ENCODE measurements at places on chromosomes 4 and X.

DNA sequence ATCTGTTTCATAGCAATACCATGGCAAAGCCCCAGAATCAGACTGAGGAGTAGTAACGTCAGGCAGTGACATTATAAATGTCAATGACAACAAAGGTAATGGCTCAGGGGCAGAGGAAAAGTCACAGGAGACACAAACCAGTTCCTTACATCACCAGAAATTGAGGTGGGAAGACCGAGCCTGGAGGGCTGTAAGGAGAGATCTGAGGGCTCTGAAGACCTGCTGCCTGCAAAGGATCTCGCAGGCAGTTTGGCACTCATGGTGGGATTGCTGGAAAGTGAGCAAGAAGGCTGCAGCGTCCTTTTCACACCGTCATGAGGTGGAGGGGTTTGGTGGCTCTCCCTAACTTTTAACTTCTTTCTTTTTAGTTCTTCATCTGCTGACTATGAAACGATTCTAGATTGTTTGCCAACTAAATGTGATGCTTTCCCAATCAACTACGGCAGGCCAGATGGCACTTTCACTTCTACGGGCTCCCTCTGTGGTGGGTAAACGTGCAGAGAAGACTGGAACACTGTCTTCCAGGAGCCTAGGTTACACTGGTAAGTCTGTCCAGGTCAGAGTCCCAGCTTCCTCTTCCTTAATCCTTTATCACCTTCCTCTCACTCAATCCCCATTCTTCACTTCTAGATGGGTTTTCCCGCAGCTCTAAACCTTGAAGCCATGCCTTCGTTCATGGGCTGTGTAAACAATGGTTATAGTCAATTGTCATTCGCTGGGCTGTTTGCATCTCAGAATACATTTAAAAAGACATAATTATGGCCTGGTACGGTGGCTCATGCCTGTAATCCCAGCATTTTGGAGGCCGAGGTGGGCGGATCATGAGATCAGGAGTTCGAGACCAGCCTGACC, 58.2 kb downstream of the TBC1D9 start:
- DNase-seq: no peak

GRCh38 chr4:17066236-17066635, 167.8 kb upstream of the LDB2 start:
- no peak for DNase-seq

DNA sequence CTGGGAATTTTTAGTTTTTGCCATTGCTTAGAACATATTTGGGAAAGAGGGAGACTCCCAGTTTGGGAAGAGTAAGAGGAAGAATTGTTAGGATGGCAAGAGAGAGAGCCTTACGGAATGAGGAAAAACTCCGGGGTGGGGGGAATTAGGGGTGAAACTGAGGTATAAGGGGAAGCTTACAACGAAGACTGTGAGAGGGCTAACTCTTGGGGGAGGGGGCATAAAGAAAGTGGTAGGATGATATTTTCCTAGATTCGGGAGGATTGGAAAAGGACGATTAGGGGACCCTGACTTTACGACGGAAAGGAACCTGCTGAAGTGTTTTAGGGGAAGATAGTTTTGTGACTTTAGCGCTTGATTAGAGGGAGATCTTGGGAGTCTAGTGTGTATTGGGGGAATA, 86.2 kb upstream of the HPRT1 start:
- no peak for DNase-seq

GRCh38 chr4:23888421-23889319, 1.2 kb downstream of the PPARGC1A start:
- no peak for DNase-seq

GRCh38 chr4:138663883-138664282, 351.7 kb upstream of the NOCT start:
- no peak for DNase-seq

- DNase-seq: no peak
These were observed 75.6 kb downstream of the FHIP1A start for GRCh38 chr4:151484396-151485102.

GRCh38 chrX:3191201-3191600, 149.9 kb downstream of the ARSF start:
- no peak for DNase-seq

- DNase-seq: no peak
These were observed 8.8 kb downstream of the DOK7 start for GRCh38 chr4:3471886-3472285.

DNA sequence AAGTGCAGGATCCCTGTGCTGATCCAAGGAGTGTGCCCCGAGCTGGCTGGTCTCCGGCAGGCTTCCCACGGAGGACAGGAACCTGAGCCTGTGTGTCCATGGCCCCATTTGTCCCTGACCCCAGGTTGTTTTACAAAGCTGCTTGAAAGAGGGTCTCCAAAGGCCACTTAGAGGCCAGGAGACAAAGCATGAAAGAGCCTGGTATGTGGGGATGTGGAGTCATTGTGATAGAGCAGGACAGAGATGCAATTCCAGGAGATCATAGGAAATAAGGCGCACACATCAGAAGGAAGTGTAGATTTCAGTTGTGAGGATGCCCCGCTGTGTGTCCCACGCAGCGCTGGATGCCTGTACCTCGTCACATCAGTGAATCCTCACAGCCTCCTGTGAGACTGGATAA, 48.0 kb downstream of the TENM3 start:
- no peak for DNase-seq

GRCh38 chr4:150546286-150546685, 35.7 kb upstream of the MAB21L2 start:
- DNase-seq: no peak

- DNase-seq: no peak
These were observed 100.9 kb upstream of the GUCY1A1 start for GRCh38 chr4:155565776-155566175.

- DNase-seq: no peak
These were observed 32.8 kb upstream of the GLRB start for GRCh38 chr4:157043131-157043530.

DNA sequence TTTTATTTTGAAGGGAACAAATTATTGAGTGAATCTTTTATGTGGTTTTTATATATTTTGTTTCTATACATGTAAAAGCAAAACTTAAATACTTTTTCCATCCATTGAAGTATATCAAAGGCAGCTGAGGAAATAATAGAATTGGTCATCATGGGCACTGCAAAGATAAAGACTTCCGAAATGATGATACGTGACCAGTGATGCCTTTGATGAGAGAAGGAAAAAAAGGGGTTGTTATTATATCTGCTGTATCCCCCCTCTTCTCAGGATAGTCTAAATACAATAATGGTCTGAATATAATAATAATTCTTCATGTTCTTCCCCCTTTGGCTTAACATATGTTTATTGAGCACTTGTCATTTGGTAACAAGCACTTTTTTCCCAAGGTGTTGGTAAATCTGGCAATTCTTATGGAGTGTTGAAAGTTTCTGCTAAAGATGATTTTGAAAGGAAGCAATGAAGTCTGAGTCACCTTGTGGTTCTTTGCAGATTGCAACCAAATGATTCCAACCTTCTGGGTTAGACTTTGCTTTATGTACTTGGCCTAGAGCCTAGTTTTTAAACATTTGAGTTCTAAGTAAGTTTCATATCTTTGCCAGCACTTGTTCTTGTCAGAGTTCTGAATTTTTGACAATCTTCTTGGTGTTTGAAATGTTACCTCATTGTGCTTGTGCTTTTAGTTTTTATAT, 60.8 kb downstream of the USP9X start:
- no peak for DNase-seq

DNA sequence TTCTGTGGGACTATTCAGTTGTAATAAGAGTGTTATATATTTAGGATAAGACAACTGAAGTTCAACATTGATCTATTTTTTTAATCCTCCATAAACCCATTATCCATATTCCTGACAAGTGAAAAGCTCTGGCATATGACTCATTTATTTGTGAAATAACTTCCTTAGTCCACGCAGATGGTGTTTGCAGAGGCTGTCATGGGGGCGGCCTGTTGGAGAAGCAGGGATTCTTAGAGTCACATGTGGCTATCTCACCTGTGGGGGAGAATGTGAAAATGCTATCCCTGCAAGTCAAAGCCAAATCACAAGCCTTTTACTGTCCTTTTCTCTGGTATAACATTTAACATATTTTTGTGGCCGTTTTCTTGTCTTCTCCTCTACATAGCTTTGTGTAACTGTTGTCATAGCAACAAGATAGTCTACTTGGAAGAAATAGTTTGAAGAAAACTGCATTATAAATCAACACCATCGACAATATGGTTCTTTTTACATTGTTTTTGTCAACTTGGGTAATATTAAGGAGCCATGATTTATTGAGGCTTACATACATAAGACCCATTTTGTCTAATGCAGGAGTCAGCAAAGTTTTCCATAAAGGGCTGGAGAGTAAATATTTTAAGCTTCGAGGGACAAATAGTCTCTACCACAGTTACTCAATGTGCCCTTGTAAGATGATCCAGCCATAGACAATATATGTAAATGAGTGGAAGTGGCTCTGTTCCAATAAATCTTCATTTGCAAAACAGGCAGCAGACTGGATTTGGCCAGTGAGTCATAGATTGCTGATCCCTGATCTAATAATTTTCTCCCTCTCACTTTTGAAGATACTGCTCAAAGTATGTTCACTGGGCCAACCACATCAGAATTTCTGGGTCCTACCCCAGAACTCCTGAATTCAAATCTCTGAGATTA, 395.0 kb downstream of the DTHD1 start:
- DNase-seq: no peak

DNA sequence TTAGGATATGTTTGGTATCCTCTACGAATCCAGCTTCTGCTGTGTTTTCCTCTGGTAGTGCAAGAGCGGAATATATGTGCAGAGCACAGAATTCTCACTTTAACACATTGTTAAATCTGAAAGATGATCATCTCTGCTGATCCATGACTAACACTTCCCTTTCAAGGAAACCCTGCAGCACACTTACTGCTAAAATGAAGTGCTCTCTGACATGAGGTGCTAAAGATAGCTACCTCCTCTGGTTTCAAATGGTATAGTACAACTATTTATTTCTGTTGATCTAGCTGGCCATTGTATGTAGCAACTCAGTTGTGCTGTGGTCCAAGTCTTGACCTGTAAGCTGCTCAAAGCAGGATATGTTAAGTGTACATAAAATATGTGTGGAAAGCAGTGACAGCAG, 162.4 kb upstream of the FMR1 start:
- DNase-seq: no peak

- no peak for DNase-seq
These were observed 557.2 kb upstream of the GRID2 start for GRCh38 chr4:91746551-91746950.

GRCh38 chr4:112517911-112518310, 1.9 kb upstream of the NEUROG2 start:
- DNase-seq: no peak

DNA sequence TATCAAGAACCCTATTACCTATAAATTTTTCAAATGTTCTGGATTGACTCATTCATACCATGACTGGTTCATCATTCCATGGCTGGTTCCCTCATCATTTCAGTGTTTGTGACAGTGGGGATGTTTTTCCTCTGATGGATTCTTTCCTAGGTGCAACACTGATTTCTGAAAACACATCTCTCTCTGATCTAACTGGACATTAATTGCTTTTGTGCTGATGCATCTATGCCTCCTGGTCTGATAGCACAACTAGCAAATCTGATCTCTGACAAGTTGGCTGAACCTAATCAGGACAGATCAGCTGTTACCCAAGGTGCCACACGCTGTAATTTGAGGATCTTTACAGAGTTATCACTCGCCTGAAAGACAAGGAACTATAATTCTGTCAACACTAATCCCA, 140.2 kb downstream of the LDB2 start:
- DNase-seq: no peak

GRCh38 chr4:184969610-184970009, 48.7 kb upstream of the HELT start:
- DNase-seq: no peak

- DNase-seq: peak; percentile 3
These were observed 119.5 kb upstream of the AFF2 start for GRCh38 chrX:148380650-148381561.

DNA sequence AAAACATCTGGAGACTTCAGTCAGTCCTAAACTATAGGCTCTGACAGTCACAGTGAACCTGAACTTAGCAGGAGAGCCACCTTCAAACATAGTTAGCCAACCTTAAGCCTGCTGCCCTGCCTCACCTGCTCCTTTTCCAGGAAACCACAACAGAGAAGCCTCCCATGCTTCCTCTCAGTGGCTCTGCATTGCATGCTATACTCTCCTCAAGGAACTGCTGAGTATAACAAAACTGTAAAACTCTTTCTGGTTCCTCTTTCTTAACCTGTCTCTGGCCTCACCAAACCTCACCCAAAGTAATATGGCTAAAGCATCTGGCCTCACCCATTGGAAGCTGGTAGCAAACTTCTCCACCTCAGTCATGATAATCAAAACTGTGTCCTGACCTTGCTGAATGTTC, 122.1 kb downstream of the ANKRD50 start:
- DNase-seq: no peak

DNA sequence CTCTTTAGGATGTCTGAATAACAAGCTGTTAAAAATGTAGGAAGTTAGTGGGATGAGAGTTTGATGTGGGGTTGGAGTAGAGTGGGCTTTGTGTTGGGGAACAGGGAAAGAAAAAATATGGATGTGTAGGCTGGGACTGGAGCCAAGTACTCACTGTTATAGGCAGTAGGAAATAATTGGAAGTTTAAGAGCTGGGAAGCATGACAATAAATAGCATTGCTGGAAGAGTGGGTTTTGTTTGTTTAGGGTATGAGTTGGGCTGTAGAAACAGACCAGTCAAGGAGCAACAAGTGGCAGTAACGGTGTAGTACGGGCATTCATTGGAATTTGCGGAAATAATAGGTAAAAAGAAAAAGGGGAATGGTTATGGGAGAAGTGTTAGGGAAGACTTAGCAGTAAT, 81.6 kb downstream of the KDM6A start:
- no peak for DNase-seq

DNA sequence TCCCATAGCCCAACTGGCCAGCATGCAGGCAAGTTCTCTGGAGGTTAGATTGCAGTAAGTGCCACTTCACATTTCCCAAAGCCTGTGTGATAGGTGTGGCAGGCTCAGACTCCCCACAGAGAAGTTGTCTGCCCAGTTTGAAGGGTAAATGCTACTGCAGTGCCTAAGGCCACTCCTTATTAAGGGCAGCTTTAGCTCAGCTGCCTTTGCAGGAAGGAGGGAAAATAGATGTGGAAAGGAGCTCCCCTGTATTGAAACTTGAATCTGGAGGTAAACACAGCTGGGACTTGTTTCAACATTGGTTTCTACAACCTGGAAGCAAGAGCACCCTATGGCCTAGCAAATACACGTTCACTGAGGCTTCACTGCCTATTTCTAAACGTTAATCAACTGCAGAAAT, 22.4 kb downstream of the NEXMIF start:
- no peak for DNase-seq

DNA sequence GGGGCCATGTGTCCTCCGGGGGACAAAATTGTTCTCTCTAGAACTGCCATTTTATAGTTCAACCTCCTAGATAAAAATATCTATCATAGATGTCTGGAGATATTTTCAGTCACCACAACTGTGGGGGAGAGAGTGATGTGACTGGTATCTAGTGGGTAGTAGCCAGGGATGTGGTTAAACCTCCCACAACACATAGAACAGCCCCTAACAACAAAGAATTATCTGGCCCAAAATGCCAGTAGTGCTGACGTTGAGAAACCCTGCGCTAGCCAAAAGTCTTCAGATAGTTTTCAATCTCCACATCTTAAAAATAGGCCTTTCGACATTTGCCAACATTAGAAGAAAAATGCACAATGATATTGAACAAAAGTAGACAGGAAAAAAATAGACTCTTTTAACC, 19.0 kb upstream of the SUPT20HL2 start:
- DNase-seq: no peak

GRCh38 chr4:186345184-186345583, 79.2 kb downstream of the F11 start:
- no peak for DNase-seq

- no peak for DNase-seq
These were observed 235.0 kb downstream of the MAML3 start for GRCh38 chr4:139919004-139919403.

- DNase-seq: no peak
These were observed 101.5 kb downstream of the MXRA5 start for GRCh38 chrX:3244955-3245354.

Data from GM19239 (cell line).